Right cardiac atrium (tissue), 5 donors: ENCODE measurements at places on chromosomes 16 and 17. TPM values are rescaled to one million over a fixed set of nuclear protein-coding genes. Genes with fewer than 3 reads are reported as not detected.

DNA sequence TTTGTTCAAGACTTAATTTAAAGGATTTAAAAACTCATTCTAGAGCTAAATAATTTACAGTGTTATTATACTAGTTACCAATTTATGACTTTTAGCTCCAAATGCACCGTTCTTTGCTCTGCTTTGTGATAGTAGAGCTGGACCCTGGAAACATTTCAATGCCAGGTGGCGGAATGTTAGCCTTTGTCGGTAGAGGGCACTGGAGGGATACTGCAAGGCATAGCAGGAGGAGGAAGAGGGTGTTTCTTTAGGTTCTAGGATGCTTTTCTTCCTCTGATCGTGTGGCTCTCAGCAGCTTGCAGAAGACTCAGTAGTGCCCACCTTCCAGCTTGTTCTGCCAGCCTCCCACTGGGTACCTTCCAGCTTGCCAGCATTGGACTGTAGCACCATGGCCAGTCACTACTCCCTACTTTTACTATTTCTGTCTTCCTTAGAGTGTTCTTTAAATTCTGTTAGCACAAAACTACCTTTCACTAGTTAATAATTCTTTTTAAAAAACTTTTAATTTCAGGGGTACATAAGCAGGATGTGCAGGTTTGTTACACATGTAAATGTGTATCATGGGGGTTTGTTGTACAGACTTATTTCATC, 325.3 kb downstream of the UTP18 start:
- no peak for DNase-seq

Gene CDH15
- 0.14 TPM for total RNA-seq

- peak; percentile 83 for DNase-seq
These were observed 14.4 kb downstream of the ZNF232 start for GRCh38 chr17:5097101-5097834.

Gene CCL23
- not detected for total RNA-seq

DNA sequence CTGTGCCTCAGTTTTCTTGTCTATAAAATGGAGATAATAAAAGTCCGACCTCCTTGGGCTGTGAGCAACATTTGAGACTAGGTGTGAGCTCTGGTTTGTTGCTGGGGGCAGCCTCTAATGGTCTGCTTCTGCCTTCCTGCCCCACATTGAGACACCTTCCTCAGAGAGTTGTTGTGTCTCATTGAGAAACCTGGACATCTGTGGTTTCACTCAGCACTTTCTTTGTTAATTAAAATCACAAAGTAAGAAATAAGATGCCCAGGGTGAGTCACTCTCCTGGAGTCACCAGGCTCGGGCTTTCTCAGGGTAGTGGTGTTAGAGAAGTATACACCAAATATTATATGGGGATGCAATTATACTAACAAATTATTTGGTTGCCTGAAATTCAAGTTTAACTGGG, 389.2 kb upstream of the SALL1 start:
- no peak for DNase-seq

- no peak for DNase-seq
These were observed 226.1 kb downstream of the C16orf78 start for GRCh38 chr16:49599704-49600103.

- DNase-seq, result no peak
These were observed 184.3 kb downstream of the HS3ST4 start for GRCh38 chr16:25875956-25876598.

GRCh38 chr17:77558846-77559626, 399.5 kb upstream of the TNRC6C start:
- DNase-seq, result no peak

Gene CDH8
- total RNA-seq, result not detected

GRCh38 chr17:14103836-14104235, 34.5 kb downstream of the COX10 start:
- DNase-seq, result no peak

- DNase-seq, result no peak
These were observed 11.9 kb downstream of the GSE1 start for GRCh38 chr16:85625053-85625452.

DNA sequence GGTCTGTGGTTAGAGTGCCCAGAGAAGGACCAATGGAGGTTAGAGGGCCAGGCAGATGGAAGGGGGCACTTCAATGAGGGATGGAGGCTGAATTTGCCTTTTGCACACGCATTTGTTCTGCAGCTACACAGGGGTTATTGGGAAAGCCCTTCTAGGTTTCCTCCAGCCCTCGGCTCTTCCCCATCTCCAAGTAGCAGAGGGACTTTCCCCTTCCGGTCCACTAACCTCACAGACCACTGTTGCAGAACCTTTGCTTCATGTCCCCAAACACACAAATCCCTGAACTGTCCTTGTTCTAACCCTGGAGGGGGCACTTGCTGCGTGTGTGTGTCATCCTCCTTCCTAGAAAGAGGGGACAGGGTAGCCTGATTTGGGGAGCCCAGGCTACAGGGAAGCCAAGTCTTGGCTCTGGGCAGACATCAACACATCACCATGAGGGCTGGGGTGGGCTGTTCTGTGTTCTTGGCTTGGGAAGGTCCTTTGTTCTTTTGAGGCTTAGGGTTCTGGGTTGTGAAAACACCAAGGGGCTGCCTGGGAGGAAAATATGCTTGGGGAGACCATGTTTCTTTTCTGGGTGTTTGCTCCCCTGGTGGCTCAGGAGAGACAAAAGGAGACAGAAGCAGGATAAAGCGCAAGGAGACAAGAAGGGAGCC, 7.3 kb upstream of the NR1D1 start:
- peak; percentile 56 for DNase-seq

DNA sequence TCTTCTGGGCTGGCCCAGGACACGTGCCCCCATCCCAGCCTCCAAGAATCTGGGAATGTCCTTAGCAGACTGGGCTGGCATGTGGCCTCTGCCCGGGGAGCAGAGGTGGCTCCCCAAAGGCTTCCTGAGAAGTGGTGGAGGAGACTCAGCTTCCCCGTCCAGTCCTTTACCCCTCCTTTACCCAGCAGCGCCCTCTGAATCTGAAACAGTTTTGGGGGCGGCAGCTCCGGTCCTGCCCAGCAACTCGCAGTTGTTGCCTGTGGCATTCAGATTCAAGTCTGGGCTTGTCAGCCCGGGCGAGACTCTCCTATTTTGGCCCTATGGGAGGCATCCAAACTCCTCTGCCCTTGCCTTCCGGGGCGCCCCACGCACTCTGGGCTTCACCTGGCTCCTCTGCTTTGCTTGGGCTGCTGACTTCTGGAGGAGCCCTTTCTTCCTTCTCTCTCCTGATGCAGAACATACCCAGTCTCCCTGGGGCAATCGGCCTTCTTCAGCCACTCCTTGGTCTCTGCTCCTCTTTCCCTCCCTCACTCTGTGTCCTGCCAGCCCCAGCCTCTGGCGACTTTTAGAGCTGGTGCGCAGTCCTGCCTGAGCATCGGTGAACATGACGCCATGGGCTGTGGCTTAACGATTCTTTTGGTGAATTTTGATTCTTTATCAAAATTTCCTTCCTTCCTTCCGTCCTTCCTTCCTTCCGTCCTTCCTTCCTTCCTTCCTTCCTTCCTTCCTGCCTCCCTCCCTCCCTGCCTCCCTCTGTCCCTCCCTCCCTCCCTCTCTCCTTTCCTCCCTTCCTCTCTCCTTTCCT, 55.2 kb downstream of the CMIP start:
- no peak for DNase-seq

DNA sequence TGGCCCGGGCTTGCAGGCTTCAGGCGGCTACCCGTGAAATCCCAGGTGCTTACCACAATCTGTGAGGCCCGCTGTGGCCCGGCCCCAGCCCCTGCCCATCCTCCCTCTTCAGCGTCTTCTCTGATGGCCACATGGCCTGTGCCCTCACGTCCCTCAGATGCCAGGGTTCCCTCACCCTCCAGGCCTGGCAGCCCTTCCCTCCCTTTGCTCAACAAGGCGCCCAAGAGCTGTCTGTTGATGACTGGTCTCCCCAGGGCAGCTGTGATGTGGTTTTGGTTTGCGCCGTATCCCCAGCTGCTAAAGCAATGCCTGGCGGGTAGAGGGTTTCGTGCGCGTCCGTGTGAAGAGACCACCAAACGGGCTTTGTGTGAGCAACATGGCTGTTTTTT, 35.1 kb downstream of the PMM2 start:
- no peak for DNase-seq

DNA sequence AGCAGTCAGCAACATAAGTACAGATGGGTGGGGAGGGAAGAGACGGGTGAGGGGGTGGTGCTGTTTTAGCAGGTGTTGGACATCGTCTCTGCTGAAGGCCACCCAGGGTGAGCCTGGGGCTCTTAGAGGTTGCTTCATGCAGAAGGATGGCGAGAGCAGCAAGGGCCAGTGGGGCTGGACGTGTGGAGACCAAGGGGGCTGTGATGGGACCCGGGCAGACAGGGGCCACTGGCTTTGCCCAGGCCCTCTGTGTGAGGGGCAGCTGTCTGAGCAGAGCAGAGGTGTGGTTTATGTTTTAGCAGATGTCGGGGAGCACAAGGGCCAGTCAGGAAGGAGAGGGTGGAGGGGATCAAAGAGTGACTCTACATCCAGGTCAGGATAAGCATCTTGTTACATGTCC, 4.8 kb downstream of the NARF start:
- no peak for DNase-seq

GRCh38 chr16:57167953-57168352, 17.9 kb downstream of the PSME3IP1 start:
- DNase-seq, result no peak

GRCh38 chr16:28983644-28984043, 1.2 kb upstream of the LAT start:
- DNase-seq, result no peak

GRCh38 chr16:49095539-49095938, 186.1 kb downstream of the CBLN1 start:
- DNase-seq, result no peak

Gene KCNJ18
- total RNA-seq, result not detected

Gene OTOP3
- not detected for total RNA-seq

- peak; percentile 90 for DNase-seq
These were observed 147.3 kb downstream of the CCDC182 start for GRCh38 chr17:57597531-57598453.

DNA sequence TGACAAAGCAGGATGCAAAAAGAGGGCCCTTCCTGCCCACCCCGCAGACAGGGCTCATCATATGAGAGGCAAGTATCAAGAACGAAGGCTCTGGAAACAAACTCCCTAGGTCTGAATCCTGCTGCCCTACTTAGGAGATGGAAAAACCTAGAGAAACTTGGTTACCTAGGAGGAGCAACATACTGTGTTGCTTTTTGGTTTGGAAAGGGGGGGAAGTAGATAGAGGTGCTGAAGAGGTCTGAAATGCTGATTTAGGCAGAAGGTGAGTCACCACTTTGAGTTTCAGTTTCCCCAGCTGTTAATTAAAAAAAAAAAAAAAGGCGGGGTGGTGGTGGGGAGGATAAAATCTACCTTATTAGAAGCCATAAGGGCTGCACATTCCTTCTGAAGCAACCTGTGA, 1.5 kb downstream of the N4BP1 start:
- no peak for DNase-seq

Gene TNP2
- not detected for total RNA-seq

Gene AOC3
- total RNA-seq, result 27.9 TPM

- no peak for DNase-seq
These were observed 2.8 kb downstream of the ST6GALNAC1 start for GRCh38 chr17:76640550-76641380.

GRCh38 chr16:65069065-65069464, 52.8 kb downstream of the CDH11 start:
- DNase-seq, result no peak

- DNase-seq, result no peak
These were observed 2.0 kb upstream of the VAT1L start for GRCh38 chr16:77786186-77786847.

- DNase-seq, result peak; percentile 77
These were observed 17.7 kb downstream of the VASN start for GRCh38 chr16:4389051-4389955.

GRCh38 chr17:29091606-29092289, 48.8 kb downstream of the PIPOX start:
- no peak for DNase-seq

GRCh38 chr16:23395732-23396131, 57.3 kb downstream of the COG7 start:
- no peak for DNase-seq

DNA sequence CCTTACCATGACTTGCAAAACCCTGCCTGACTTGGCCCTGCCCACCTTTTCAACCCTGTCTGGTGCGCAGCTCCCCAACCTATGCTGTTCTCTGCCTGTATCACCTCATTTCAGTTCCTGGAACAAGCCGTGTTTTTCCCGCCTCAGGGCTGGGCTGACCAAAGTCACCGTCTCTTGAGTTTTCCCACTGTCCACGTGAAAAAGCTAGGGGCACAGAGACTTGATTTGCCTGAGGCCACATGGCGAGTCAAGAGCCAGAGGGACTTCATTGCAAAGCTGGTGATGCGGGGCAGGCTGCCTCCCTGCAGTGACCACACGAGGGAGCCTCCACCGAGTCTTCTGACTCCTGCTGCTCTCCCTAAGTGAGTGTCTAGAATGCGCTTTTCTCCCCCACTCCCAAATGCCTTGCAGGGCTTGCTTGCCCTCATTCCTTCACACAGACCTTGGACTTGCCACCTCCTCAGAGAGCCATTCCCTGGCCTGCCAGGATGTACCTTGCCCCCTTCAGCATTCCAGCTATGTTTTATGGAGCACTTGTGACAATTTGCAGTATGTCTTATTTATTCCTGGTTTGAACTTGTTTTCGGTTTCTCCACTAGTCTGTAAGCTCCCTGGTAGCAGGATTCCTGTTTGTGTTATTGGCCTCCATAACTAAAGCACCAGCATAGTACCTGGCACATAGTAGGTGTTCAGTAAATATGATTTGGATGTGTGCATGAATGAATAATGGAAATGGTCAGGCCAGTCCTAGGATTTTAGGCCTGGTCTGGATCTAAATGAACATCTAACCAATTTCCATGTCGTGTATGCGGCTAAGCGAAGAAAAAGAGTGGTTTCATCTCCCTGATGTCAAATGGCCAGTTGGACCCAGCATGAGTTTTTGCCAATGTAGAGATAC, 252.3 kb downstream of the SNX29 start:
- peak; percentile 41 for DNase-seq

GRCh38 chr17:44920565-44920940, 5.3 kb upstream of the GFAP start:
- DNase-seq, result no peak

Gene WSCD1
- 3.4 TPM for total RNA-seq

Gene CTRL
- 0.94 TPM for total RNA-seq

GRCh38 chr17:40442392-40443195, 656 bp upstream of the IGFBP4 start:
- peak; percentile 89 for DNase-seq

Gene KRTAP9-4
- not detected for total RNA-seq

- DNase-seq, result peak; percentile 79
These were observed 16.6 kb downstream of the COL1A1 start for GRCh38 chr17:50184611-50185398.

- DNase-seq, result no peak
These were observed 7.6 kb downstream of the SEZ6L2 start for GRCh38 chr16:29891525-29892457.

Gene TMEM100
- total RNA-seq, result 37.2 TPM

Gene PITPNM3
- 2.4 TPM for total RNA-seq

DNA sequence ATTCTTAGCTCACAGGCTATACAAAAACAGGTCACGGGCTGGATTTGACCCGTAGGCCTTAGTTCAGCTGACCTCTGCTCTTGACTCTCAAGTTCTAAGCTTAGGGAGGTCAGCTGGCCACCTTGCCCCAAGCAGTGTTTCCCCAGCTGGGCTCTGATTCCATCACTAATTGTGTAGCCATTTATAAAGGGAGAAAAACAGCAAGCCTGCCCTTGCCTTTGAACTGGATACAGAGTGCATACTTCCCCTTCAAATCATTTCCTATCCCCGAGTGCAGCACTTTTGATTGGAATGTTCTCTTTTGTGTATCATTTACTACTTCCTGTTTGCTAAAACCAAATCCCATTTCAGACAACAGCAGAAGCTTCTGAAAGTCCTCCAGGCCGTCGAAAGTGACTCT, 153.6 kb downstream of the KATNIP start:
- no peak for DNase-seq
